ENCODE measurements at places on chromosomes 2 and 18.

- no peak for DNase-seq
Observed at GRCh38 chr2:8400196-8400595, 281.7 kb upstream of the ID2 start.

DNA sequence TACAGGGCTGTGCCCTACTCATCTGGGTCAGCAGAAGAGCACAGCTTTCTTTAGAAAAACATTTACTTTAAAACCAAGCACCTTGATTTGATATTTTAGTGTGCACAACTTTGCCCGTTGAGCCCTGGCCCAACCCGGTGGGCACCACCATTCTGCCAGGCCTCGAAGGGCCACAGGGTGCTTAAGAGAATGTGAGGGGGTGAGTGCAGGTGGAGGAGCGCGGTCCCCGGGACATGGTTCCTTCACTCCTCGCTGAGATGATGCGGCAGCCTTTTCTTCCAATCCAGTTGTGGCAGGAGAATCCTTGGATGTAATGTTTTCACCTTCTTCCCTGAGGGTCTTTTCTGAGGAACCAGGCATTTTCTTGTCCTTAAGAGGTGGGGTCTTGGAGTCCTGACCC is 119.0 kb downstream of the RPIA start:
- DNase-seq: no peak

DNA sequence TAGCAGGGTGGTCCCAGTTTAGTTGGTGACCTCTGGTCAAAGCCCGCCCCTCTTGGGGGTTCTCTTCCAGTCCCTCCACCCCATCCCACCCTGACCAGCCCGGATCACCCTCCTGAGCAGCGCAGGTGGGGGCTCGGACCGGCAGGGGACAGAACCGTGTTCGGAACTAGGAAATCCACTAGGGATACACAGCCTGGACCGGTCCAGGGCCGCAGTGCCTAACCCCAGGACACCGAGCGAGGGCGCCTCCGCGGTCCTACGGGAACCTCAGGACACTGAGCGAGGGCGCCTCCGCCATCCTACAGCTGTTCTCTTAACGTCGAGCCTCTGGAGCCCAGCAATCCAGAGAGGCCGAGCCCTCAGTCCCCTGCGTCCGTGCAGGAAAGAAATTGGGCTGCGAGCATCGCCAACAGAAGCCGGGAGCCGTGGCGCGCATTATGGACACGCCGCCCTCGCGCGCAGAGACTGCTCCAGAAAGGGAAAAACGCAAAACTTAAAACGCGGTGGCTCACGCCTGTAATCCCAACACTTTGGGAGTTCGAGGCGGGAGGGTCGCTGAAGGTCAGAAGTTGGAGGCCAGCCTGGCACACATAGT is 8.5 kb downstream of the RAX start:
- DNase-seq: no peak

DNA sequence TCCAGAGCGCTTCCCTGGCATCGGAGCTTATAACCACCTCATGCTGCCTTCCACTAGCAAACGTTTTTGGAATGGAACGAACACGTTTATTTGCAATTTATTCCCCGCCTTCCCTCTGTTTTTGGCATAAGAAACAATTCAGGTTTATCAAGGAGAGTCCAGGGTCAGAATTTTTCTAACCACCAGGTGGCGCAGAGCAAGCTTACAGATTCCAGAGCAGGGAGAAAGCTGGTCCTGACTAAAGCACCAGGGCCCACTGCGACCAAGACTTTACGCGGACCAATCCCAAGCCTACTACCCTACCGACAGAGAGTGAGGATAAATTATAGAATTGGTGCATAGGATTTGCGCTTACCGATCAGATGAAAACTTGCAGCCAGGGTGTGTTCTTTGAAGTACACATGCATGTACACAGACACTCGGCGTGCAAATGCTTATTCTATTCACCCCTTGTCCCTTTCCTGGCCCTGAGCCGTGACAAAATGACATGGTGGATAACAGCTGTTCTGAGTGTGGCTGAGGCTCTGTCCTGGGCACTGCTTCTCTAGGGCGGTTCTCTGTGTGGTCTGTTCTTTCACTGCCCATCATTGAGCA is 34.7 kb downstream of the NAPG start:
- DNase-seq: peak; percentile 61

GRCh38 chr2:234913208-234913626 is 38.6 kb upstream of the SH3BP4 start:
- no peak for DNase-seq

DNA sequence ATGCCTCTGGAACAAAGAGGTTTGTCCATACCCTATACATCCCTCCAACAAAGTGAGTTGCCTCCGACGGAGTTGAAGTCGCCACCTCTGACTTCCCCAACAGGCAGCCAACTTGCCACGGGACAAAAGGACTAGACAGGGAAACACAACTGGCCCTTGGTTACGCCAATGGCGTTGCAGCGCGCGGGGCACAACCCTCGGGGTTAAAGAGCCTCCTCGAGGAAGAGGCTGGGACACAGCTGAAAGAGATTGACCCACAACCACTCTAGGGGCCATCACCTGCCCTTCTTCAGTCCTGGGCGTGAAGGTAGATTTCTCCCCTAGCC is 545 bp downstream of the GTF3C2 start:
- no peak for DNase-seq

DNA sequence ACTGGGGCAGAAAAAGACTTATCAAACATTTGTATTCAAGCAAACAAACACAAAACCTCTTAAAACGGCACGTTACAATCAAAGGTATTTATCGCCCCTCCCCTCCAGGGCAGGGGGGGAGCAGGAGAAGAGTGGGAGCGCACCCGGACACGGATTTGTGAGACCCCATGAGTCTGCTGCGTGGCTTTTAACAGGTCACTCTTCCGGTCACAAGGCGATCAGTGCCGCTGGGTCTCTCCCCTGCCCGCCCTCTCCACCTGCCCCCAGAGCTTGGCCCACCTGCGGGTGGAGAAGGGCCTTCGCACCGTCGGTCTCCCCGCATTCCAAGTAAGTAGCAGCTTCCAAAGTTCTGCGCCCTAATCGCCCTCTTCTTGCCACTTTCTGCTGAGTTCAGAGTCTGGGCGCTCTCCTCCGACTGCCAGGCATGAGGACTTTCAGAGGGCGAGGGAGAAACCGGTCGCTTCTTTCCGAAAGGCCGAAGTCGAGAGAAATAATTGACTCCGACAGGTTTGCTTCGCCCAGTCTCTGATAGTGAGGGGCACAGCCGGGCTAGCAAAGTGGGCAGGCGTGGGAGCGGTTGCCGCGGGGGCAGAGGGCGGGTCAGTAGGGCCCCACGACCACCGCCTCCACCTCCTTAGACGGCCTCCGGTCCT is 800 bp downstream of the RPRM start:
- DNase-seq: no peak

GRCh38 chr2:163182764-163183354 is 344.3 kb upstream of the KCNH7 start:
- DNase-seq: no peak

- no peak for DNase-seq
Observed at GRCh38 chr2:129813404-129813803, 166.1 kb upstream of the RAB6C start.

DNA sequence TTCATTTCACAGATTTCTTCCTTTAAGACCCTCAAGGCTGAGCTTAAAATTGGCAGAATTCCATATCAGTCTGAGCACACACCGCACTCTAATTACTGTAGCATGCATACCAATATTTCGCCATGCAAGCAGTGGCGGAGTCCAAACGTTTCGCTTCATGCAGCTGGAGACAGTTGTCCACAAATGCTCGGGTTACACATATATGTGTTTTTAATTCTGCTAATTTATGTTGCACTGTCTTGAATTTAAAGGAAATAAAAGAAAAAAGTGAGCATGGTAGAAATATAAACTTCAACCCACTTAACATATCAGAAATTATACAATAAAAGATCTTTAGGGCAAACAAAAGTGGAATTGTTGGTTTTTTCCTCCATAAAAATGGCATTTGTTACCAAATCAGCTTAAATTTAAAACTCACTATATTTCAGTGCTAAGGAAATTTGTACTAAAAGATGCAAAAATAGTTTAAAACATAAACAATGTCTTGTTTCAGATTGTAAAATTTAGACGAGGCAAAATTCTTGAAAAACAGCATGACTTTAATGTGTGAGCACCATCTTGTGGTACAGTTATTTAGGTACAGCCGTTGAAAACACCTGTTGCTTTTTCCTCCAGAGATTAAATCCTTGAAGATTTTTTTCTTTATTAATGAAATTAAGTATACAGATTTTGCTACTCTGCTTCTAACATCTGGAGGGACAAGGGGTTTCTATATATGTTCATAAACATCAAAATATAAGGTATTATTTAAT is 24.1 kb upstream of the KANSL1L start:
- no peak for DNase-seq

- no peak for DNase-seq
Observed at GRCh38 chr2:218275371-218276072, 5.2 kb downstream of the PNKD start.

- DNase-seq: no peak
Observed at GRCh38 chr2:9741110-9741509, 102.2 kb upstream of the TAF1B start.

- peak; percentile 70 for DNase-seq
Observed at GRCh38 chr18:62781893-62782292, 66.6 kb downstream of the PHLPP1 start.

DNA sequence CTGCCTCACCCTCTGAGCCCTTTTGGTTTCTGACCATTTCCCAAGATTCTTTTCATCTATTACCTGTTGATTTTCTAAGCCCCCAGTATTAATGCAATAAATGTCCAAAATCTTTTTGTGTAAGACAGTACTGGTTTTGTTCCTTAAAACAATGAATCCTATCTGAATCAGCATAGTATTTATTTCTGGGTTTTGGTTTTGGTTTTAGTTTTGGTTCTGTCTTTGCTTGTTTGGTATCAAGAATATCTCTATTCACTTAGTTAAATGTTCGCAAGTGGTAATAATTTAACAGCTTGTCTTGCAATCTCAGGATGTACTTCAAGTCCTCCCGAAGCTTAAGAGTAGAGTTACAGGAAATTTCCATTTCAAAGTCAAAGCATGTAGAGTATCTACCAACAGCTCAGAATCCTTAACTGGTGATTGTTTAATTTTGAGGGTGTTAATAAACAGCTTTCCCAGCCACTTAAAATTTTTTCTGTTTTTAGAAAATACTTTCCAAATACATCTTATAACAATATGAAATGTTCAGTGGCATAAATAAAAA is 67.7 kb upstream of the NEDD4L start:
- no peak for DNase-seq

- no peak for DNase-seq
Observed at GRCh38 chr2:12006850-12007249, 260.4 kb downstream of the LPIN1 start.

DNA sequence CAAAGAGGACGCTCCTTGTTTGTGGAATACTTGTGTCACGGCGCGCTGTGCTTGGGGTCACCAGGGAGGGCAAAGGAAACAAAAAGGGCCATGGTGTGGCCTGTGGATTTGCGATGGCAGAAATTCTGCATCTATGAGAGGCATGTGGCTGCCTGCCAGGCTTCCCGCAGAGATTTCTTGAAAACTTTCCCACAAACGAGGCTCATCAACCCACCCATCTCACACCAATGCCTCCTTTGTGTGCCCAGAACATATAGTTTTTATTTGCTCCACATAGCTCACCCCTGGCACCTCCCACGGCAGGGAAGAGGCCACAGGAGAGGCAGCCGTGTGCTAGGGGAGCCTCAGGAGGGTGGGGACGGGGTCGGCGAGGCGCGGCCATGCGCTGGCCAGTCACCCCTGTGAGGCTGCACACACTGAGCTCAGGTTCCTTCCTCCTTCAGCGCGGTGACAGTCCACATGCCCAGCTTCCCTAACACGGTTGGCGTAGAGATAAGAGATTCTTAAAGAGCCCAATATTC is 100.3 kb downstream of the MBP start:
- DNase-seq: no peak

- DNase-seq: no peak
Observed at GRCh38 chr2:84388921-84389490, 70.1 kb downstream of the SUCLG1 start.

DNA sequence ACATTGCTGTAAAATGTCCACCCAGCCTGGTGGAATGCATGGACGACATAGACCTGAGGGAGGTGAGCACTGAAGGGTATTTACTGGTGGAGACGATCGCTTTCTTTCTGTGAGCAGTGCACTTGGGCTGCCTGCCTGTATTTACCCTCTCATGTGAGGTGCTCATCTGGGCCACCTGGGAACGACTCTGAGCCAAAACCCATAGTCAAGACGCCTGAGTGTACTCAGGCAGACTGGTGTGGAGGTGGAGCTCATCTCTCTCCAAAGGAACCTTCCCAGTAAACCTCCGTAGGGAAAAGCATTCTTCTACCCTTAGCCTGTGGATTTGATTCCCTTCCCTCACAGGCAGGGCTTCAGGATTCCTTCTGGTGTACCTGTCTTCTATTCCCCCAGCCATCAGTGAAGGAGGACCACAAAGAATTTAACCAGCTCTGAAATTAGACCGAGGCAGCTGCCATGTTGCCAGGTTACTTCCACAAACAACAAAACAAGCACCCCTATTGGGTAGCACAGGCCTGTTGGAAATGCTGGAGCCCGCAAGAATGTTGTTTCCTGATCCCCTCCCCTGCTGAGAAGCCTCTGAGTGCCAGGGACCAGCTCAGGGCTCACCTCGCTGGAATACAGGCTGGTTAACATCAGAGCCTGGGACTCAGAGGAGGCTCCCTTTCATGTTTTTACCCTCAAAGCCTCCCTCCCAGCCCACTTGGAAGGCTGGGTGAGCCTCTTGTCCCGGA is 47.5 kb upstream of the TXNDC2 start:
- no peak for DNase-seq

DNA sequence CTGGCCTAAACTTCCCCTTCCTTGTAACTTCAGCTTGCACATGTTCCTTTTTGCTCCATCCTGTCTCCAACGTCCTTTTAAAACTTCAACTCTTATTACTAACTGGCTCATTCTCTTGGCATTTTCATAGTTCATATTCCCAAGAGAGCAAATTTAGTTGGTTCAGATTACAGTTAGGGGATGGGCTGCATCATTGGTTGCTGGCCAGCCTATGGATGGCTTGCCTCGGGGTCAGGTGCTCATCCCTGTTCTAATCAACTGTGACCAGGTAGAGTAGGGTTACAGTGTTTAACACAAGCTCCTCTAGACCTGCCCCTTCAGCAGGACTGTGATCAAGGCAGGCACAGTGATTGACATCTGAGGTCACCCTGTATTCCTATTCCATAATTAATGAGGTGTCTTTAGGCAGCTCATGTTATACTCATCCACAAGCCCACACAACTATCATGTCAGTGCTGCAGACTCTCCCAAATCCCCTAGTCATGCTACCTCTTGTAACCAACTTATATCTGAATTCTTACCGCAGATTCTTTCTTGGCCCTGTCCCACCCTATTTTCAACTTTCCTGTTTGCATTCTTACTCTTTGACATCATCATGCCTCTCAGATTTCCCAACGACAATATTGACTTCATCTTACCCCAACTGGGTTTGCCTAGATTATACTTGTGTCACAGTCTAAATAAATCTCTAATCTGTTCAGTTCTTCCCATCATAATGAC is 293.3 kb downstream of the MTX2 start:
- peak; percentile 57 for DNase-seq

GRCh38 chr2:119749477-119750012 is 10.2 kb upstream of the PTPN4 start:
- DNase-seq: peak; percentile 55

- no peak for DNase-seq
Observed at GRCh38 chr18:9096685-9097084, 5.8 kb upstream of the NDUFV2 start.
